Large intestine (tissue), 12 donors: ENCODE measurements at places on chromosomes 2 and 18. TPM values are rescaled to one million over a fixed set of nuclear protein-coding genes. Genes with fewer than 3 reads are reported as not detected.

CNTNAP5 gene
- polyA plus RNA-seq, result 2.2 TPM

ITGA6 gene
- polyA plus RNA-seq, result 75.8 TPM

RBM44 gene
- polyA plus RNA-seq, result 0.49 TPM

GRCh38 chr2:191252699-191253098, 7.5 kb downstream of the MYO1B start:
- no peaks in the 10 kb centered on the region for H3K4me1 ChIP-seq
- no peaks in the 10 kb centered on the region for H3K27me3 ChIP-seq
- no peaks in the 10 kb centered on the region for H3K36me3 ChIP-seq
- no peak overlapping the region for H3K27ac ChIP-seq
- no peak overlapping the region for H3K4me3 ChIP-seq

DNA sequence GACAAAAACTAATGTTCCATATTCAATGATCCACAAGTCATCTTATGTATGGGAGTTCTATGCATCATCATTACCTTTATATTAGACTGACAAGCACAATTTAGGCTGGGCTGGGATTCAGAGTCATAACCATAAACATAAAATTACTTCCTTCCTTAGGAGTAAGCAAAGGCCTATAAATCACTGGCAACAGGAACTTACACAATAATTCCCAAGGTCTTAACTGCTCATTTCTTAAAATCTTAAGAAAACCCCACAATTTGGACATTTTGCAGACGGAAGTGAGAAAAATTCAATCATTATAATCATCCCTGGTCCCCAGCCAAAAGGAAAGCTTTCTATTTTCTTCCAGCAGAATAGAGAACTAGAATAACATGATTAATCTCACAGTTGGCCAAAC, 232.3 kb downstream of the DYM start:
- no peak overlapping the region for H3K27ac ChIP-seq
- H3K4me1 ChIP-seq, result peaks cover 4% of the 10 kb centered on the region
- H3K36me3 ChIP-seq, result no peaks in the 10 kb centered on the region
- H3K27me3 ChIP-seq, result no peaks in the 10 kb centered on the region
- H3K4me3 ChIP-seq, result no peak overlapping the region

- no peaks in the 10 kb centered on the region for H3K36me3 ChIP-seq
- H3K27ac ChIP-seq, result no peak overlapping the region
Observed at GRCh38 chr2:239694487-239694886, 293.7 kb upstream of the HDAC4 start.

DNA sequence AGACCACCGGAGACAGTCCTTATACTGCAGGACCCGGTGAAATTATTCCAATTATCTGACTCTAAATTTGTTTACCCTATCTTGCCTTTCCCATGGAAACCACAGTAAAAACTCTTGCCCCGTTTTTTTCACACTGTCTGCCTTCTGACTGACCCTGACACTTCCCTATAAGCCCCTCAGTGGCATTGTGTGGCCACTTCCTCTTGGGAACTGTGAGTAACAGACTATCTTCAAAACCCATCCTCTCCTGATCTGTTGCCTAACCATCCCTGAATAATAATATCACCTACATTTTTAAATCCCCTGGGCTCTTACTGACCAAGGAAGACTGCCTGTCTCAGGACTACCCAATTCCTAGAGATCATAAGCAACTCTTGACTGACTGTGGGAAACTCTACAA, 42.6 kb upstream of the RNF152 start:
- no peaks in the 10 kb centered on the region for H3K36me3 ChIP-seq
- H3K4me3 ChIP-seq, result no peak overlapping the region
- H3K4me1 ChIP-seq, result no peaks in the 10 kb centered on the region
- H3K27ac ChIP-seq, result no peak overlapping the region
- H3K27me3 ChIP-seq, result no peaks in the 10 kb centered on the region

- peak overlapping the region; percentile 91 for H3K4me3 ChIP-seq
- peaks cover 43% of the 10 kb centered on the region for H3K36me3 ChIP-seq
- peaks cover 28% of the 10 kb centered on the region for H3K4me1 ChIP-seq
- peak overlapping the region; percentile 69 for H3K27ac ChIP-seq
- DNase-seq, result no peak
- no peaks in the 10 kb centered on the region for H3K27me3 ChIP-seq
Observed at GRCh38 chr2:85601771-85602475, 575 bp downstream of the TMEM150A start.

- no peaks in the 10 kb centered on the region for H3K36me3 ChIP-seq
- no peaks in the 10 kb centered on the region for H3K4me1 ChIP-seq
- H3K27ac ChIP-seq, result no peak overlapping the region
- no peaks in the 10 kb centered on the region for H3K27me3 ChIP-seq
- no peak for DNase-seq
Observed at GRCh38 chr2:129253461-129253812, 726.0 kb upstream of the RAB6C start.

DNA sequence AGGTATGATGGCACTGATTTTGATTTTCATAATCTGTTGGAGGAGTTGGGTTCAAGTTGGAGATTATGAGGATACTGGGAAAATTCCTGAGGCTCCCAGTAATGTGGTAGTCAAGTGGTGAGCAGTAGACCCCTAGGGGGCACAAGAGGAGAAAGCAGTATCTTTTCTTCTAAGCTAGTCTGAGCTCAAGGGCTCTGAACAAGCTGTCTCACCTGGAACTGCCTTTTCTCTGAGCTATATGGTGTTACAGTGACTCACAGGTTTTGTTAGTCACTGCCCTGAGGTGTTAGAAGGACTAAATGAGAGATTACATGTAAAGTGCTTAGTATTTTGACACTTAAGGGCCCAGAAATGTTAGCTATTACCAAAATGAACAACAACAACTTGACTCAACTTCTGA, 42.2 kb downstream of the CD302 start:
- H3K4me3 ChIP-seq, result no peak overlapping the region
- H3K4me1 ChIP-seq, result no peaks in the 10 kb centered on the region
- peaks cover 57% of the 10 kb centered on the region for H3K36me3 ChIP-seq

GRCh38 chr2:54708584-54709335, 14.7 kb upstream of the EML6 start:
- H3K36me3 ChIP-seq, result no peaks in the 10 kb centered on the region
- no peaks in the 10 kb centered on the region for H3K27me3 ChIP-seq
- peak overlapping the region; percentile 72 for H3K27ac ChIP-seq
- no peak for DNase-seq
- H3K4me3 ChIP-seq, result peak overlapping the region; percentile 60
